ENCODE measurements at places on chromosomes 5 and 9.

DNA sequence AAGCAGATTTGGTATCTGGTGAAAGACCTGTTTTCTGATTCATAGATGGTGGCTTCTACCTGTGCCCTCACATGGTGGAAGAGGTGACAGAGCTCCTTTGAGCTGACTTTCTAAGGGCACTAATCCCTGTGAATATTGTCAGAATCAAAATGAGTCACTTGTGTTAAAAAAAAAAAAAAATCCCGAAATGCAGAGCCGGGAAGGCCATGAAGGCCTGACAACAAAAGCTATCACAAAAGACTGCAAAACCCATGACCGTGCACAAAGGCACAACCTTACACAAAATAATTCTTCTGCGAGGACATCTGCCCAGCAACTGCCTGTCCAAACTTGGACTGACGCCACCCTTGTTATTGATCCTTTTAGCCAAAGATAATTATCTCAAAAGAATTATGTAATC is 19.6 kb upstream of the UBTD2 start:
- DNase-seq: no peak

GRCh38 chr5:110268985-110269384 is 457.5 kb downstream of the TMEM232 start:
- DNase-seq: no peak

- no peak for DNase-seq
These were observed 4.5 kb downstream of the PDE6A start for GRCh38 chr5:149940077-149940574.

DNA sequence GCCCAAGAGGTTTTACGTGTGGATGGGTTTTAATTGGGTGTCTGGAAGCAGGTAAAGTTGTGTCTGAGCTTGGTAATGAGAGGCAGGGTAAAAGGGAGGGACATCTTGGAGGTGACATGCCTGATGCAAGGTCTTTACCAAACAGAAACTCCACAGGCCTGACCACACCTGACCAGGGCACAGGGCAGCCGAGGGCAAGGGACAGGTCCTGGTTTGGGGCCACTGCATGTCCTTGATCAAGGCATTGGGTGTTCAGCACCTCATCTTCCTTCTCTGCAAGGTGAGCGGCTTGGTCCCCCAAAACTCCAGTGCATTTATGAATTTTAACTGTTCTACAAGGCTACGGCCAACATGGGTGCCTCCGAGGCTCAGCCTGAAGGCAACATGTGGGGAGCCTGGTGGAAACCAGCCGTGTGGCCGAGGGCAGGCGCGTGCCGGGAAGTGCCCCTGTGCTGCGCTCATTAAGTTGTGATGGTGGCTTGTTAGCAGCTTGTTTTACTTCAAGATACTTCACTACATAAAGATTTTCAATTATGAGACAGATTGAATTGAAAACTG is 30.7 kb upstream of the LPCAT1 start:
- DNase-seq: no peak

DNA sequence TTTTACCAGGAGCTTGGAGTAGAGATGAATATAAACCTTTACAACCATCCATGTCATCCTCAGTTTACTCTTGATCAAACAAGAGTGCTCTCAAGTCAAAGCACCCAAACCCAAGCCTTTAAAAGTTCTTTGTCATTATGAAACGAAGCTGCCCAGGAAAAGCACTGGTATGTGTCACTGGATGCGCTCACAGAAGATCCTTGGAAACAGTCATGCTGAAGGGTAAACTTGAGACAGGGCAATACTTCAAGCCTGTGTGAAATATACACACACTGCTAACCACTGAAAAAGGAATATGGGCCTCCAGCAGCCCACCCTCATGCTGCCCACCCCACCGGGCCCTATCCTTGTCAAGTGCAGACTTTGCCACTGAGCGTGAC is 84.5 kb downstream of the PRRT1B start:
- no peak for DNase-seq

- DNase-seq: no peak
These were observed 90.6 kb upstream of the ADAMTS2 start for GRCh38 chr5:179435731-179436315.

DNA sequence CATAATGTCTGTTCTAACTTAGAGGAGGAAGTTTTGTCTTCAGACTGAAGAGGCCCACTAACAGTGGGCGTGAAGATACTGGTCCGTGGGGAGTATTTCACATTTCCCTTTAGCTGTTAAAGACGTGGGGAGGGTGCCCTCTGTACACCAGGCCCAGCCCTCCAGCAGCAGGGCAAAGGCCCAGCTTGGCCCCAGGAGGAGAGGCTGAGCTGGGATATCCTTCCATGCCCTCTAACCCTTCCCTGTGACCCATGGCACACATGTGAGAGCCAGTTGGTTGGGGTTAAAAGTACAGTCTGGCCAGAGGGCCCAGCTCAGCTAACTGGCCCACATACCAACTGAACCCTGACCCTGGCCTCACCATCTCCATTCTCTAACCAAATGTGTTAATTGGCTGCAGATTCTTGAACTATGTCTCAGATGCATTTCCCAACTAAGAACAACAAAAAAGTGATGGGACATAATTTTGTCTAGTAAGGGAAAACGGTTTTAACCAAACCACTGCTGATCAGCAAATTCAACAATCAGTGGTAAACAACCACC is 74.4 kb downstream of the LHFPL2 start:
- no peak for DNase-seq

DNA sequence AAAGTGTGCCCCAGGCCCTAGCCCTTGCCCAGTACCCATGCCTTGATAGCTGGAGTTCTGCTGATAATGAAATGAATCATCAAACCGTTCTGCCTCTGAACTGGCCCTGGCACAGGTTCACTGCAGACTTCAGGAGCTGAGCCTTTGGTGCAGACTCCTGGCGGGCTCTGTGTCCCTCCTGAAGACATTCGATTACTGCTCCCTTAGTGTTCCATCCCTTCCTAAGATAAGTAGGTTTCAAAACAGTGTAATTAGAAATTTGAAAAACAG is 97.2 kb downstream of the MVB12B start:
- DNase-seq: no peak

DNA sequence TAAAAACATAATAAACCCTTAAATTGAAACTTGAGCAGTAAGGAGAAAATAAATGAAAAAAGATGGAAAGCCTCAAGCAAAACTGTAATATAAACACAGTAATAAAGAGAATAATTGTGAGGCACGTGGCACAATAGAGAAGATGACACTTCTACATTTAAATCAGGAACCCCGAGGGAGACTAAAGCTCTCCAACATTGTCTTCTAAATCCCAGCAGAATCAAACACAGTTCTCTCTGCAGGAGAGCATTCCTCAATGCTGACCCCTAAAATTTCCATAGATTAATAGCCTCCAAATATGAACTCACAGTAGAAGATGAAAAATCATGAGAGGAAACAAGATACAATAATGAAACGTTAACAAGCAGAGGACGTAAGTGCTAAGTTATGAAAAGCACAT is 721.2 kb upstream of the COX7C start:
- DNase-seq: no peak

DNA sequence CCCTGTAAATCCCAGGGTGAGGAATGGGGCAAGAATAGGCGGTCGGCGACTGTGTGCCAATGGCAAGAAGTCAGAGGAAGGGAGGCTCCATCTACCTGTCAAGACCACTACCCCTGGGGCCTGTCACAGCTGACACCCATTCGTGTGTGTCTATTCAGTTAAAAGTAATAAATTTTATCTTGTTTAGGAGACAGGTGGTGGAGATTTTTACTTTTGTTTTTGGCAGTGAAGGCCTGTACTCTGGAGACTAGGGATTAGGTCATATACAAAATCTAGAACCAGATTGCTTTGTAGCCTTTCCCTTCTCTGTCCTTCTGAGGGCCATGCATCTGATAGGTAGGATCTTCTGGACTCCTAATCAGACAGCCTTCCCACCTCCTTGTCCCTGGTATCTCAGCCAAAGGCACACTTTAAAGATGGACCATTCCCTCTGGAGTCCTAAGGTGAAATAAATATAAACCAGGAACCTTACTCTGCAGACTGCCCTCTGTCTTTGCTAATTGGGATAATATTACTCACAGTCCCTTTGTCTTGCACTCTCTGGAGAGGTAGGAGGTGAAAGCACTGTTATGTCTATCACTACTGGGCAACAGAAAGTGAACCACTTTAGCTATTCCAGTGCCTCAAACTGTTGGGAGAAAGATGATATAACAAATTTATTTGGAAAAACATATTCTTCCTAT is 213.2 kb upstream of the ACTBL2 start:
- no peak for DNase-seq

DNA sequence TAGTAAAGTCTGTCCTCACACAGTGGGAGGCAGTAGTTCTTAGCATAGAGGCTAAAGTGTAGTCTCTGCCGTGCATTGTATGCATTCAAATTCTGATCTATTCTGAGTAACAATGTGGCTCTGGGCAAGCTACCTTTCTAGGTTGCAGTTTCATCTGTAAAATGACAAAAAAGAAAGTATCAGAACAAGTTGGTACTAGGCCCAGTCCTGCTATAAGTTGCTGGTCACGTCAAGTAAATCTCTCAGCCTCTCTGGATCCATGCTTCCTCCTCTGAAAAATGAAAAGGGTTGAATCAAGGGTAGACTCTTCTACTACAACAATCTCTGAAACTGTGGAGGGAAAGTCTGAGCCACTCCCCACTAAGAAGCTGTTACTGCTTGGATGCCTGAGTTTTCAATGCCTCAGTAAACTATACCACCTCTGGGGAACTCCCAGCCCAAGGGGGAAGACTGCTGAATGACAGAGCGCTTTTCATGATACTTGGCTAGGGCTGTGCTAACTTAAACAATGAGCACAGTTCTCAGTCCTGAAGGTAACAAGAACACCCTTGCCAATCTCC is 34.5 kb upstream of the SPARC start:
- DNase-seq: no peak

DNA sequence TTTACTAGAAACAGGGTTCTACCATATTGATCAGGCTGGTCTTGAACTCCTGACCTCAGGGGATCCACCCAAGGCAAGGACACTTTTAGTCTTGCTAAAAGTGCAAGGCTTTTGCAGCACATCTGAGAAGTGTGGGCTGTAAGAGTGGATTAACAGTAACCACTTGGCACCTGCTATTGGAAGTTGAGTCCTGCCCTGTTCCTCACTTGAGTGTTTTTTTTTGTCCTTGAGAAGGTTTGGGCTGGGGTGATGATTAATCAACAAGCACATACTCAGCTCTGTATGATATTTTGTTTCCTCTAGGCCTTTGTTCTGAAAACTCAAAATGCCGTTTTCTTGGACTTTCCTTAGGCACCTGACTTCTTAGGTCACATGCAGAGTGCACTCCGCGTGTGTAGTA is 37.4 kb downstream of the SNX30 start:
- no peak for DNase-seq

GRCh38 chr9:33628865-33629410 is 104.9 kb downstream of the ANKRD18B start:
- DNase-seq: no peak

DNA sequence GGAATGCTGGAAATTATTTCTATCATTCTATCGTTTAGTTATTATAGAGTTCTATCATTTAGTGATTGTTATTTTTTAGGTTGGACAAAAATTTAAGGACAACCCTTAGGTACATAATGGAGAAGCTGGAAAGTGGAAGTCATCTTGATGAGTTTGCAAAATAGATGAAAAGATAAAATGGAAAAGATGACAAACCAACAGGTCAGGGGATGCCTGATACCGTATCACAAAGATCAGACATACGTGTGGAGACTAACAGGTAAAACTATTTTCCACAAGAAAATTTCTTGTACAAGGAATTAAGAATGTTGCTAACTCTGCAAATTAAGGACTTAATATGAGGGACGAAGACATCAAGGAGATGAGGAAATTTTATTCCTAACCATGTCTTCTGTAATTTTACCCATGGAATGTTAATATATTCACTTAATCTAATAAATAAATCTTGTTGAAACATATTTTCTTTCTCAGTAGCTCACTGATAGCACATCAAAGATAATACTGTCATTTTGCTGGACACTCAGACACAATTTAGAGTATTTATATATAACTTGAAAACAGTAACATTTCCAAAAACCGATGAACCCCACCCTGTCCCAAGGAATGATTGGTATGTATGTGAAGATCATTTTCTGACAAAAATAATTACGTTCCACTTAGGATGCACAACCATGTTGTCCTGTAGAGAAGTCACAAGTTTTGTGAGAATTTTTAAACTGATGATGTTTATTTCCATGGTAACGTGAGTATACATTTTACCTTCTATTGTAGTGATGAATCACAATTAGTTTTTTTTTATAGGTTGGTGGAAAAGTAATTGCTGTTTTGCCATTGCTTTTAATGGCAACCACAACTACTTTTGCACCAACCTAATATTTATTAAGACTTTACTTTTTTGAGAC is 2.6 kb downstream of the LURAP1L start:
- DNase-seq: no peak

DNA sequence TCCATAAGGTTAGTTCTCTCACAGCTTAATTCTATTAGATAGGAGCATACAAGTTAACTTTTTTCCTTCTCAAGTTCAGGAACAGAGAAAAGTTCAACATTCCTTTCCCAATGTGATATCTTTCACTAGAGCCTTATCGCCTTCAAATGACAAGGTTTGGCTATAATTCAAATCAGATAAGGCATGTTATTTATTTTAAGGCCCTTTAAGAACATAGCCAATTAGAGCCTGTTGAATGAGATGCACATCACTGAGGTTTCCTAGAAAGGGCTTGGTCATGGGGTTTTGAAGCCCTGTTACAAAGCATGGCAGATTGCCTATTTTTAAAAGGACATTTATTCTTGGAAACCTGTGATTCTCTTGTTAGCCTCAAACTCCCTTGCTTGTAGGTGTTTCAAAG is 123.4 kb downstream of the BASP1 start:
- no peak for DNase-seq

DNA sequence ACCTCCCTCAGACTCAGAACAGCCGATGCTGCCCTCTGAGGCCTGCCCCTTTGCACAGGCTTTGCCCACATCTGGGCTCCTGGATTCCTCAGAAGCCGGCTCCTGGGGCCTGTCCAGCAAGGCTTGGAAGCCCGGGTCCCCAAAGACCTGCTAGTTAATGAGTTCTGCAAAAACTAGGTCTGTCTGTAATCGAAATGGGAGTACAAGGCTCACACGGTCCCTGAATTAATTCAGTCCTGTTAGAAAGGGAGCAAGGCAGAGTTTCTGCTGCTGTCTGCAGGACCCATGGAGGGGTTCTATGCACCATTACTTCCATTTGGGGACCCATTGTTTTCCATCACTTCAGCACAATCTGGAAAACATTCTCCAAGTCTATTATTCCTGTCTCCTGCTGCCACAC is 221.8 kb downstream of the MELK start:
- DNase-seq: no peak

Data from coronary artery (tissue), 2 donors.